Progenitor cell of endocrine pancreas (in vitro differentiated cells): ENCODE measurements at places on chromosomes 16 and 17. TPM values are rescaled to one million over a fixed set of nuclear protein-coding genes. Genes with fewer than 3 reads are reported as not detected.

KRTAP4-4 gene
- not detected in 2 replicates for total RNA-seq

MT1G gene
- total RNA-seq: 1.8 and 2.9 TPM in 2 replicates

WNT9B gene
- total RNA-seq: 0.98 and 2.4 TPM in 2 replicates

DNA sequence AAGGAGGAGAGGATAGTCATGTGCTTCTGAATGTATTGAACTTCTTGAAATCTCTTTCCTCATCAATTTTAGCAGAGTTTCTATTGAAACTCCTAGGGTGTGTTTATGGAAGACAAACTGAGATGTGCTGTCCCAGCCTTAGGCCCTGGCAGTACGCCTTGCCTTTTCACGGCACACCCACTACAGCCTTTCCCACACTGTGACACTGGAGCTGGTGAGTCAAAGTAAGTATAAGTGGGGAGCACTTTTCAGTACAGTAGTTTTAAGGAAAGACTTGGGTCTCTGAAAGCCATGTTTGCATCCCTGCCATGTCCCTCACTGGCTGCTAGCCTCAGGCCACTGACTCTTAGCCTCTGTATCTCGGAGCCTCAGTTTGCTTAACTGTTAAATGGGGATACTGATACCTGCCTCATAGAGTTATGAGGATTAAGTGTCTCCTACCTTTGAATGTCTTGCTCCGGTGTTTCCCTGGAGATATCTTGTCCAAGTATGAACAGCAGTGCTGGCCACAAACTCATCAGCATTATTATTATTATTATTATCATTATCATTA is 144.7 kb upstream of the CRHR1 start:
- no peaks in the 10 kb centered on the region for H3K4me1 ChIP-seq
- DNase-seq: no peak
- no peak overlapping the region for H3K4me3 ChIP-seq
- H3K27me3 ChIP-seq: no peaks in the 10 kb centered on the region
- H3K36me3 ChIP-seq: peaks cover 16% of the 10 kb centered on the region

DNA sequence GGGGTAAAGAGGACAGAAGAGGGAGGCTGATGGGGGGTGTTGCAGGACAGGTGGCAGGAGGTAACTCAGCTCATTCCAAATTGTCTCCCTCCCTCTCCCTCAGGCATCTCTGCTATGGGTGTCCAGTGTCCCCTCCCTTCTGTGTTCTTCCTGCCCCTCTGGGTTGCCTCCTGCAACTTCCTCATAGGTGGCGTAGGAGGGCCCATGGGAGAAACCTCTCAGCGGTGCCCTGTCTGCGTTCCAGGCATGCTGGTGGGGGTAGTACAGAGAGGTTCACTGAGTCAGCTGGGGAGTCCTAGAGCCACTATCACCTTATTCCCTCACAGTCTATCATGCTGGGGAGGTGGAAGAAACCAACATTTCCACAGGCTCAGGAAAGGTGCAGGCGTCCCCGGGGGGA is 14.7 kb upstream of the ODF4 start:
- peaks cover 28% of the 10 kb centered on the region for H3K27me3 ChIP-seq
- no peak overlapping the region for H3K27ac ChIP-seq
- peaks cover 6% of the 10 kb centered on the region for H3K4me1 ChIP-seq
- DNase-seq: no peak
- no peak overlapping the region for H3K4me3 ChIP-seq

DNA sequence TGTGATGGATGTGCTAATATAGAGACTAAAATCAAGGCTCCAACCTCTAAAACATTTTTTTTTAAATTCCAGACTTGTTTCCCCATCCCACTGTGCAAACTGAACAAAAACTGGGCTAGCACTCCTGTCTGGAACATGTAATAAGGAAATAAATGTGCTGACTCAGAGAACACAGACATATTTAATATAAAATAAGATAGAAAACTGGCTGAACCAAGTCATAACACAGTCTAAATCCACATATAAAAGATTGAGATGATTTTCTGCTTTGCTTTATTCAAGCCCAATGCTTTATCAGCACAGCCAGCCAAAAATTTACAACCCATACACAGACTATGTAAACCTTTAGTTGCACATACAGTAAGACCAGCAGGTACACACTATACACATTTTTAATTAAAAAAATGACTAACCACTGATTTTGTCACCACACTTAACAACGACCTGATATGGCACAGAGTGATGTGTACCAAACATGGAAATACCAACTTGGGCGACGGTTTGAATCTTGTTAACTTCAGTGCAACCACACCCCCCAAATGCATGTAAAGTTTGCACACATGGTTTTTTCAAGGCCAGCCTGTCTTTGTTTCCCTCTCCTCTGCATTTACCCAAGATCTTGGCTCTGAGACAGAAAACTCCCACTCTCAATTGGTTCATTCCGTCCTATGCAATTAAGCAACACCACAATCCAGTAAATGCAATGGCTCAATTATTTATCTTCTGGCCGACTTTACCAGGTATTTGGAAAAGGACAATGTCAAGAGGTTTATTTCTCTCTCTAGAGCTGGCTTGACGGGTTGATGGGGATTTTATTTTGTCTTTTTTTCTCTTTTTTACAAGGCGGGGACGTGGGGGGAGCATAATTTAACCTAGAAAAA is 1.2 kb downstream of the STAT3 start:
- peak overlapping the region; percentile 93 for H3K4me3 ChIP-seq
- no peaks in the 10 kb centered on the region for H3K36me3 ChIP-seq
- H3K27me3 ChIP-seq: no peaks in the 10 kb centered on the region
